ENCODE measurements at places on chromosomes 6 and 20. TPM values are rescaled to one million over a fixed set of nuclear protein-coding genes. Genes with fewer than 3 reads are reported as not detected.

- no peaks in the 10 kb centered on the region for H3K27me3 ChIP-seq
- no peak overlapping the region for H3K4me3 ChIP-seq
- no peaks in the 10 kb centered on the region for H3K4me1 ChIP-seq
- no peak for DNase-seq
Measured at GRCh38 chr6:72703093-72703492, 81.2 kb downstream of the KCNQ5 start.

DNA sequence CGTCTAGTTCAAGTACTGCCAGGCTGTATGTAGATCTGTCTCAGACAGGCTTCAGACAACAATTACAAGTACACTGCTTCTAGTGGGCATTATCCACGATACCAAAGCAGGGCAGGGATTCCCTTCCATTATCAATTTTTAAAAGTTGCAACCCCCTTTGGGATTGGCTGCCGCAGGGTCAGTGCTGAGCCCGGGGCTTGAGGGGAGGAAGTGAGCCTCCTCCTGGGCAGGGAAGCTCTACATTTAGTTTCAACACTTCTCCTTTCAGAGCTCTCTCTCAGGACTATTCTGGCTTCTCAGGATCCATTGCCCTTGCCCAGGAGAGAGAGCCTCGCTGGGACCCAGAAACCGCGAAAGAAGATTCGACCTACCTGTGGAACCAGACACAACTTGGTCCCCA lies 1.5 kb downstream of the HTR1B start:
- H3K4me3 ChIP-seq = no peak overlapping the region
- peaks cover 53% of the 10 kb centered on the region for H3K27me3 ChIP-seq
- no peak overlapping the region for H3K27ac ChIP-seq
- peaks cover 9% of the 10 kb centered on the region for H3K36me3 ChIP-seq
- H3K4me1 ChIP-seq = peaks cover 27% of the 10 kb centered on the region
- DNase-seq = no peak

DNA sequence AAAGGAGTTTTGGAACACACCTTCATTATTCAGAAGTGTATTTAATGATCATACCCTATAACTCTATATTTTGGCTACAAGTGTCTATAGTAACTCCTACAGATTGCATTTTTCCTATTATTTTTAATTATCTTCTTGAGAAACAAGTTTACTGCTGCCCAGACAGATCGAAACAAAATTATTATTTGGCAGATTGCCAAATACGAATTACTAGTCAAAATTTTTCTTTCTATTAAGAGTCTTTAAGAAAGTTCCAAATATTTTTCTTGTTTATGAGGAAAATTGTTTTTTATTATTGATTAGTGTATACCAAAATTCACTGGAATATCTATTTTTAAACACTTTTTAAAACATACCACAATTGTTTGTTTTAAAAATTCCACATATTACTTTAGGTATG lies 821.9 kb upstream of the SLC35B3 start:
- DNase-seq = no peak
- no peaks in the 10 kb centered on the region for H3K36me3 ChIP-seq
- H3K4me1 ChIP-seq = peaks cover 8% of the 10 kb centered on the region

DNA sequence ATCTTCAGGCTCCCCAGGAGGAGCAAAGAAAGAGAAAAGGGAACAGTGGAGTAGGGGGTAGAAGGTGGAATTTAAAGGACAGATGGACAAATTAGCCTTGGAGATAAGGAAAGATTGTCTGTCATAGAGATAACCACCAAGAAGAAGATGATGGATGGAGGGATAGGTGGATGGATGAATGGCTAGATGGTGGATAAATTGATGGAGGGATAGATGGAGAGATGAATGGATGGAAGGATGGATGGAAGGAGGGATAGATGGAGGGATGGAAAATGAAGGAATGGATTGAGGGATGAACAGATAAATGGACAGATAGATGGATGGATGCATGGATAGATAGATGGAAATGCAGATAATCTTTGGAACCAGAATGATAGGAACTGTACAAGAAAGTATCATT lies 102.8 kb downstream of the TNFAIP3 start:
- no peak for DNase-seq
- peaks cover 9% of the 10 kb centered on the region for H3K4me1 ChIP-seq

DNA sequence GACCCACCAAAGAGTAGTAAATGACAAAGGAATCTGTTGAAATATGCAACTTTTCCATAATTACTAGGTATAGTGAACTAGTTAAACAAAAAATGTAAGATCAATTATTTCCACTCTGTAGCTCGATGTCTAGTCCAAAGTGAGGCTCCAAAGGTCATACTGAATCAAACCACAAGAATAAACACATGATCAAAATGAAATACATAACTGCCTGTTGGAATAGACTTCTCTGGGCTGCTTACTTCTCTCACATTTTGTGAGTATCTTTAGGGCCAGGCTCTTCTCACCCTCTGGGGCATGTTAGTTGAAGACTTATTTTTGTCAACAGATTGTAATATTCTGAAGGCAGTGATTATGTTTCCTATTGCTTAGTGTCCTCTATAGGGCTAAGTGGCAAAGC lies 103.7 kb upstream of the TMEM170B start:
- peak overlapping the region; percentile 41 for H3K4me3 ChIP-seq
- no peaks in the 10 kb centered on the region for H3K27me3 ChIP-seq
- peak overlapping the region; percentile 77 for H3K27ac ChIP-seq
- peaks cover 26% of the 10 kb centered on the region for H3K4me1 ChIP-seq

- peak overlapping the region; percentile 17 for H3K27ac ChIP-seq
- no peak overlapping the region for H3K4me3 ChIP-seq
- no peaks in the 10 kb centered on the region for H3K27me3 ChIP-seq
- peaks cover 85% of the 10 kb centered on the region for H3K4me1 ChIP-seq
- no peak for DNase-seq
Measured at GRCh38 chr20:33833333-33833732, 22.2 kb downstream of the CHMP4B start.

DNA sequence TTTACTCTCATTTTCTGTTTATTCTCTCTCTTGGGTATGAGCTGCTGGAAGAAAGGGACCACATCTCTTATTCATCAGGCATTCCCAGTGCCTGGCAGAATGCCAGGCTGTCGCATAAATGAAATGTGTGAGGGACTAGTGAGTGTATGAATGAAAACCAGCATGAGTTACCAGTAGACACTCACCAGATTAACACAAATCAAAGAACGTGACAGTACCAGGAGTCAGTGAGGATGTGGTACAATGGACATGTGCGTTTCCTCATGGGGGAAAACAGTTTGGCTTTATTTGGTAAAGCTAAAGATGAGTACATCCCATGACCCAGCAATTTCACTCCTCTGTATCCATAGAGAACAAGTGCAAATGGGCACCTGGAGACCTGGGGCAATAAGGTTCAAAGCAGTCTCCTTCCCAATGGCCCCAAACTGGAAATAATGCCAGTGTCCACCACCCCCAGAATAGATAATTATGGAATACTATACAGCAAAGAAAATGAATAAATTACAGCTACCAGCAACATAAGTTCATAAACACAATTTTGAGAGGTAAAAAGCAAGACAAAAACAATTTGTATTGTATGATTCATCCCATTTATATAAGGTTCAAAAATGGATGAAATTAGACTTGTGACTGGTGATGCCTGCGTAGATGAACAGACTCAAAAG lies 93.3 kb downstream of the CDH22 start:
- no peak overlapping the region for H3K4me3 ChIP-seq
- no peak for DNase-seq
- peaks cover 20% of the 10 kb centered on the region for H3K4me1 ChIP-seq
- H3K27me3 ChIP-seq = peaks cover 50% of the 10 kb centered on the region

DNA sequence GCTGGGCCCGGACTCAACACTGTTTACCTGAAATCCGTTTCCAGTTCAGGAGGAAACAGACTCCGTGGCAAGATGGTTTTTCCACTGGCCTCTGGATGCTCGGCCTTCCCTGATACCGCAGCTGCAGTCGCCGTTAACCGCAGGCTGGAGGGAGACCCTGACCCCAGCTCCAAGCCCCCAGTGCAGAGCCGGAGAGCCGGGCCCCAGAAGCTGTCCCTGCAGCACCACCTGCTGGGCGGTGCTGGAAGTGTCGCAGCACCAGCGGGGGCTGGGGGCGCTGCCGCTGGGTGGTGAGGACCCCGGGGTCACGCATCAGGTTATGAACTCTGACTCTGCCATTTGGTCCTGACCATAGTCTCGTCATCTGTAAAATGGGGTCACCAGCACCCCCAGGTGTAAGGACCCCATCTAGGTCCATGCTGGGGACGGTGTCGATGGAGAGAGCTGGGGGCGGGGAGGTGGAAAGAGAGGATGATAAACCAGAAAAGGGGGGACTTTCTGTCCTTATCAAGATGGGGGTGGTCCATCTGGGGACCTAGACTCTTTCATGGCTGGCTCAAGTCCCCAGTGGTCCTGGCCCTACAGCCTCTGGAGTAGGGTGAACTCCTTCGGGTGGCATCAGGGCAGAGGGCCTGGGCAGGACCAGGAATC lies 20.8 kb upstream of the CHRNA4 start:
- H3K4me3 ChIP-seq = no peak overlapping the region
- no peaks in the 10 kb centered on the region for H3K4me1 ChIP-seq
- H3K27me3 ChIP-seq = peaks cover 88% of the 10 kb centered on the region
- no peaks in the 10 kb centered on the region for H3K36me3 ChIP-seq
- peak; percentile 65 for DNase-seq

DNA sequence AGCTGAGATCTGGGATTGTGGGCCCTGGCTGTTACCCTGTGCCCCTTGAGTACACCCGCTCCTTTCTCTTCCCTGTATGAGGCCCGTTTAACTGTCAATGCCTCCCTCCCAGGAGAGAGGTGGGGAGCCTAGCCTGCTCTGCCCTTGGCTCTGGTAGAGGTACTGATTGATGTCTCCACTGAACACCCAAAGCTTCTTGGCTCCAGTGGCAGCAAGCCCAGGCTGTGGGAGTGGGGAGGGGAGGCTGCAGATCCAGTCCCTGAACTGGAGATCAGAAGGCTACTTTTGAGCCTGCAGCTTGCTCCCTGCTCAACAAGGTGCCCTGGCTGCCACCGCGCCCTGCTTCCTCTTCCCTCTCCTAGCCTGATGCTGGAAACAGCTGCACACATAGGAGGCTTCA lies 7.5 kb downstream of the LRRC73 start:
- H3K36me3 ChIP-seq = peaks cover 64% of the 10 kb centered on the region
- peaks cover 7% of the 10 kb centered on the region for H3K4me1 ChIP-seq
- H3K27ac ChIP-seq = no peak overlapping the region

GRCh38 chr6:169795196-169795595 lies 43.8 kb downstream of the ERMARD start:
- peaks cover 5% of the 10 kb centered on the region for H3K36me3 ChIP-seq
- H3K27ac ChIP-seq = no peak overlapping the region
- no peak for DNase-seq
- H3K27me3 ChIP-seq = peaks cover 66% of the 10 kb centered on the region

- H3K27me3 ChIP-seq = no peaks in the 10 kb centered on the region
- DNase-seq = no peak
- no peak overlapping the region for H3K27ac ChIP-seq
- H3K4me1 ChIP-seq = peaks cover 13% of the 10 kb centered on the region
- H3K36me3 ChIP-seq = no peaks in the 10 kb centered on the region
- H3K4me3 ChIP-seq = no peak overlapping the region
Measured at GRCh38 chr6:71466362-71466761, 177.8 kb downstream of the OGFRL1 start.

GRCh38 chr6:15317934-15318902 lies 72.3 kb downstream of the JARID2 start:
- H3K27ac ChIP-seq = no peak overlapping the region
- peaks cover 26% of the 10 kb centered on the region for H3K4me1 ChIP-seq
- no peaks in the 10 kb centered on the region for H3K36me3 ChIP-seq

GRCh38 chr20:37348792-37349516 lies 3.0 kb downstream of the SRC start:
- H3K27ac ChIP-seq = peak overlapping the region; percentile 17
- H3K27me3 ChIP-seq = no peaks in the 10 kb centered on the region
- H3K4me1 ChIP-seq = peaks cover 79% of the 10 kb centered on the region
- no peak for DNase-seq
- H3K36me3 ChIP-seq = peaks cover 76% of the 10 kb centered on the region

GRCh38 chr6:21610341-21610740 lies 16.8 kb downstream of the SOX4 start:
- H3K4me3 ChIP-seq = no peak overlapping the region
- H3K36me3 ChIP-seq = no peaks in the 10 kb centered on the region
- no peak overlapping the region for H3K27ac ChIP-seq
- H3K4me1 ChIP-seq = peaks cover 8% of the 10 kb centered on the region
- no peak for DNase-seq
- no peaks in the 10 kb centered on the region for H3K27me3 ChIP-seq

PRICKLE4 gene
- 7.1 TPM for total RNA-seq

TFAP2C gene
- 3.1 TPM for total RNA-seq

RAB22A gene
- 29.0 TPM for total RNA-seq

OVOL2 gene
- 7.4 TPM for total RNA-seq

DNMT3B gene
- 8.4 TPM for total RNA-seq

LY6G5C gene
- total RNA-seq = 5.4 TPM

RAMACL gene
- total RNA-seq = 2.2 TPM

Data from Calu3 (cell line).